HS-5 (cell line): ENCODE measurements at places on chromosomes 12 and 14.
A peak's percentile ranks its signal among the peaks of the same experiment; 100 is the strongest.

GRCh38 chr14:21917699-21918436, 244.2 kb upstream of the OR4E1 start:
- DNase-seq = no peak

DNA sequence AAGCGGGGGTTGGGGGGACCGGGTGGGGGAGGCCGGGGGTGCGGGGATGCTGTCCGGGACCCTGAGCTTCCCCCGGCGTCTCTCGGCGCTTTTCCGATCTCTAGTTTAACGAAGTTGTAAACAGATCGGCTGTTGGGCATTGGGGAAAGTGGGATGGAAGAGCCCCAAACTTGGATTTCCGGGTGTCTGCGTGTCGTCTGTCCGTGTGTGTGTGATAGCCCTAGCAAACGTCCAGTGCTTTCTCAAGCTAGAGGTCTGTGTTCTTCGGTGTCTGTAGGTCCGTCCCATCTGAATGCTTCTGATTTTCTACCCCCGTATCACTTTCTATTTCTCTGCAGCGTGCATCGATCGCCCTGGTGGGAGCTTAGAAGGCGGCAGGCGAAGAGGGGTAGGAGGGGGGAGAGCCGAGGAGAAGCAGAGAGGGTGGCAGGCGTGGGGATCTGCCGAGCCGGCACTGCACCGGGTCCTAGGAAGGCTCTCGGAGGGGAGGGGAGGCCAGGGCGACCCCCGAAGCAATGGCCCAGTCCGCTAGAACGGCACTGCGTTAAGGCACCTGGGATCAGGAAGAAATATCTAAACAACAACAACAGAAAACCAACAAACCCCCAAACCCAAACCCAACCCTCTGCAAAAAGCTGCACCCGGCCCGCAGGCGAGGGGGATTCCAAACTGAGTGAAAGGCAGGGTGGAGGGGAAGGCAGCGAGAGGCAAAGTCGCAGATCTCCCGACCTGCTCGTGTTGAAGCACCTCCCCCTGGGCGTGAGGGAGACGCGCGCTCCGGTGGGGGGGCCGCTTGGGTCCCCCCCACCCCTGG, 1.0 kb downstream of the KCNA1 start:
- no peak for DNase-seq

- DNase-seq = no peak
Observed at GRCh38 chr14:51620056-51620455, 31.7 kb upstream of the FRMD6 start.

- peak; percentile 96 for DNase-seq
Observed at GRCh38 chr12:121992059-121992879, 29.4 kb upstream of the BCL7A start.

- no peak for DNase-seq
Observed at GRCh38 chr14:79083356-79083755, 913.2 kb downstream of the NRXN3 start.
